ENCODE measurements at places on chromosomes 13 and 19.

DNA sequence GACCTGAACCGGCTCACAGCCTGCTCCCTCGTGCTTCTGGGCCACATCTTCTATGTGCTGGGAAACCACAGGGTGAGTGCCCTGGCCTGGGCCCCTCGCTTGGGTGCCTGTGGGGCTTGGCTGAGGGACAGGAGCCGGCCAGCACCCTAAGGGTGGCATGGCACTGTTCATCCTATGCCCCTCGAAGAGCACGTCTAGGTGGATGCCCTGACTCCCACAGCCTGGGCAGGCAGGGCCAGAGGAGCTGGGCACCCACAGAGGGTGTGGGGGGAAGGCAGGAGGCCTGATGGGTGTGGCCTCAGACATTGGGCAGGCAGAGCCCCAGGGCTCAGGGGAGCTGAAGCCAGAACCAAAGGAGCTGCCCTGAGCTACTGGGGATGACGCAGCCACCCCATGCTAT lies 28.7 kb downstream of the MAU2 start:
- DNase-seq, result no peak

GRCh38 chr13:32179708-32180107 lies 135.5 kb downstream of the ZAR1L start:
- DNase-seq, result no peak

- DNase-seq, result no peak
Measured at GRCh38 chr19:12967907-12968306, 1.5 kb upstream of the DAND5 start.

DNA sequence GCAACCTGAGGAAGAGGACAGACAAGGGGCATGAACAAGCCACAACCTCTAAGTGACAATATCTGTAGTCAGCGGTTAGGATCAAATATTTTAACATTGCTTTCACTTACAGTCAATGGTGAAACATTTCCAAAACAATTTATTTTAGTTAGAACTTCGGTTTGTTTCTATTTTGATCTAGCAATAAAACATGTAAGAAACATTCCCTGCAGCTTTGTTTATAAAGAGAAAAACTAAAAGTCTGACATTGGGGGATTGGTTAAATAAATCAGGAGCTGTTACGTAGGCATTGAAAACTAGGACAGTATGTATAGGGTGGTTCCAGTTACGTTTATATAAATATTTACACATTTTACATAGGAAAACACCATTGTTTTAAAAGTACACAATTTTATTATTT lies 3.4 kb downstream of the URI1 start:
- no peak for DNase-seq

- DNase-seq, result no peak
Measured at GRCh38 chr13:111402441-111402840, 82.0 kb downstream of the TEX29 start.

DNA sequence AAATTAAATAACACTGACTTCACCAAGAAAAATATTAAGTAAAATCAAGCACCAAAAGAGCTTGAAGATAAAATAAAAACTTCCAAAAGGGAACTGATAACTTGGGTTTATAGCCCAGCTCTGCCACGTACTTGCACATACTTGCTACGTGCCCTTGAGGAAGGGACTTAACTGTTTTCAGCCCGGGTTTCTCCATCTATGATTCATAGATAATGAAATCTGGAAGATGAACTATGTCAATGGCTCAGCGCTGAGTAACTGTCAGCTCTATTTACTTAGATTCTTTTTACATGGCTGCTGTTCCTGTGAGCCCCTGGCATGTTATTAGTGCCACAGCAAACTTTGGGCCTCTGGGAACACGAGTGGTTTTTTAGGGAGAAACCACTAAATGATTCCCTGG lies 9.6 kb upstream of the ZC3H13 start:
- DNase-seq, result no peak

GRCh38 chr13:20185366-20186056 lies 7.2 kb downstream of the GJB2 start:
- no peak for DNase-seq

GRCh38 chr19:341386-342127 lies 3.0 kb downstream of the MIER2 start:
- DNase-seq, result no peak

- no peak for DNase-seq
Measured at GRCh38 chr13:92260363-92260762, 861.9 kb downstream of the GPC5 start.

GRCh38 chr19:17245535-17245984 lies at the start of gene NR2F6:
Gene NR2F6 (minus strand): TSS chr19:17245919. CDS start chr19:17245220, 699 bp downstream.
- DNase-seq, result no peak

- no peak for DNase-seq
Measured at GRCh38 chr13:100291624-100292023, 202.7 kb downstream of the PCCA start.

DNA sequence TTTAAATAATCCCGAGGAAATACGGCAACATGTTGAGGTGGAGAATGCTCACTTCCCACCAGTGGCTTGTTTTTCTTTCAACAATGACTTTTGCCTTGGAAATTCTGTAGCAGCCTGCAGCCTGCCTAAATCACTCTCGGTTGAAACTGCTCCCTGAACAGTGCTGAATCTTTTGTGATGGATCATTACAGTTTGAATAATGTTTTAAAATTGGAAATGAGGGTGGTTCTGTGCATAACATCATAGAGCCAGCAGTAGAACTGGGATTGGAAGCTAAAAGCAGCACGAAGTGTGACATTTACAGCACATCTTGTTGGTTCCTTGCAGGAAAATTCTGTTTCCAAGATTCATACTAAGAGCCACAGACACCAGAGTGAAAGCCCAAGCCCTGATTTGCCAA lies 74.1 kb upstream of the GPR12 start:
- DNase-seq, result no peak

DNA sequence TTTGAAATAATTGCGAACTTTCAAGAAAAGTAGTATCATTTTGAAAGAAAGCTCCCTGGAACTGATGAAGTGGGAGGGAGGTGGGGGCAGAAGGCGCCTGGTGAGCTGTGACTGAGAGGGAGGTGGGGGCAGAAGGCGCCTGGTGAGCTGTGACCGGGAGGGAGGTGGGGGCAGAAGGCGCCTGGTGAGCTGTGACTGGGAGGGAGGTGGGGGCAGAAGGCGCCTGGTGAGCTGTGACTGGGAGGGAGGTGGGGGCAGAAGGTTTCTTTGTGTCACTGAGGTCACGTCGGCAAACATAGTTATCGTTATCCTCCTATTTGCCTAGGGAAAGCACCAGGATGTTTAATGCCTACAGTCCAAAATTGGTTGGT lies 24.2 kb downstream of the C2CD4C start:
- no peak for DNase-seq

GRCh38 chr19:937259-937694 lies 11.4 kb downstream of the ARID3A start:
- peak; percentile 54 for DNase-seq

- no peak for DNase-seq
Measured at GRCh38 chr13:51632591-51633362, 48.5 kb downstream of the WDFY2 start.

DNA sequence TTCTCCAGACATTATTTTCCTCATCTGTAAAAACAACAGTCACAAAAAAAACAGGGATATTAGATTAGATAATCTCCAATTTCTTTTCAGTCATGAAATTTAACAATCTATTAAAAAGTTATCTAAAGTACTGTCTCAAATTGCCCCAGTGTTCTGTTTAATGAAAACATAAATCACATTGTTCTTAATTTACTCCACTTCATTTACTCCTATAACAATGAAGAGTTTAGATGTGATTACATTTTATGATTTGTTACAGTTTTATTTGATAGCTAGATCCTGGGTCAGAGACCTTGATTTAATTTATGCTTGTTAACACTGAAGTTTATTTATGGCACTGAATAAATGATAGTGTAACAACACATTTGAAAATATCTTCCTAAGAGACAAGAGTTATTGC lies 230.2 kb upstream of the TRPC4 start:
- DNase-seq, result no peak

DNA sequence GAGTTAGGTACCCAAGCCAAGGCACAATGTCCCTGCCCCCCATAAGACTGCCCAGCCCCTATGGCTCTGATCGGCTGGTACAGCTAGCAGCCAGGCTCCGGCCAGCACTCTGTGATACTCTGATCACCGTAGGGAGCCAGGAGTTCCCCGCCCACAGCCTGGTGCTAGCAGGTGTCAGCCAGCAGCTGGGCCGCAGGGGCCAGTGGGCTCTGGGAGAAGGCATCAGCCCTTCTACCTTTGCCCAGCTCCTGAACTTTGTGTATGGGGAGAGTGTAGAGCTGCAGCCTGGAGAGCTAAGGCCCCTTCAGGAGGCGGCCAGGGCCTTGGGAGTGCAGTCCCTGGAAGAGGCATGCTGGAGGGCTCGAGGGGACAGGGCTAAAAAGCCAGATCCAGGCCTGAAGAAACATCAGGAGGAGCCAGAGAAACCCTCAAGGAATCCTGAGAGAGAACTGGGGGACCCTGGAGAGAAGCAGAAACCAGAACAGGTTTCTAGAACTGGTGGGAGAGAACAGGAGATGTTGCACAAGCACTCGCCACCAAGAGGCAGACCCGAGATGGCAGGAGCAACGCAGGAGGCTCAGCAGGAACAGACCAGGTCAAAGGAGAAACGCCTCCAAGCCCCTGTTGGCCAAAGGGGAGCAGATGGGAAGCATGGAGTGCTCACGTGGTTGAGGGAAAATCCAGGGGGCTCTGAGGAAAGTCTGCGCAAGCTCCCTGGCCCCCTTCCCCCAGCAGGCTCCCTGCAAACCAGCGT lies 3.0 kb upstream of the KMT2B start:
- DNase-seq, result peak; percentile 60

DNA sequence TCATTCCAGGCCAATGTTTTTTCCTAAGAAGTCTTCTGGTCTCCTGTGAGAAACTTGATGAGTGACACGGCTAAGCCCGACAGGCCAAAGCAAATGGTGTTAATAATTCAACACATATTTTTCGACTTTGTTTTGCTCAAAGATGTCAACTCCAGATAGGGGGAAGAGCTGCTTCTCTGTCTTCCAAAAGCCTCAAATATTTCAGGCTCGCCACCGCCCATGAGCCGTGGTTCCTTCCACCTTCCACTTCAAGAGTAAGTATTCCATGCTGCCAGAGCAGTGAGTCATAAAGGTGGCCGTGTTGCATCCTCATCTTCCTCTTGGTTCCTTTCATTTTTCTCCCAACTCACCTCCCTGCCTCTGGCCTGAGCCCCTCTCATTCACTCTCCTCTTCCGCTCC lies 272.6 kb downstream of the EFNB2 start:
- no peak for DNase-seq

DNA sequence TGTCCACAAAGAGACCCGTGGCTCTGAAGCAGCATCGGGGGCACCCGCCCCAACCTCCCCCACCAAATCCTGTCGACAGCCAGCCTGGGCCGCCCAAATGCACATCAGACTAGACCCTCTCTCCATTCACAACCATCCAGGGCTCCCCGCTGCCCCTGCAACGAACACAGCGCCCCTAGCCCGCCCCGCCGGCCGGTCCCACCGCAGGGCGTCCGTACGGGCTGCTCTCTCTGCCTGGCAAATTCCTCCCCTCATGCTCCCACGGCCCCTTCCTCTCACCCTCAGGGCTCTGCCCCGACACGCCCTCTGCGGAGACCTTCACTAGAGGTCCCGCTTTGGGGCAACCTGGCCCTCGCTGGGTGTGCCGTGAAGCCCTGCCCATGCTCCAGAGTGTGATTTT lies 7.1 kb downstream of the TCF3 start:
- no peak for DNase-seq

DNA sequence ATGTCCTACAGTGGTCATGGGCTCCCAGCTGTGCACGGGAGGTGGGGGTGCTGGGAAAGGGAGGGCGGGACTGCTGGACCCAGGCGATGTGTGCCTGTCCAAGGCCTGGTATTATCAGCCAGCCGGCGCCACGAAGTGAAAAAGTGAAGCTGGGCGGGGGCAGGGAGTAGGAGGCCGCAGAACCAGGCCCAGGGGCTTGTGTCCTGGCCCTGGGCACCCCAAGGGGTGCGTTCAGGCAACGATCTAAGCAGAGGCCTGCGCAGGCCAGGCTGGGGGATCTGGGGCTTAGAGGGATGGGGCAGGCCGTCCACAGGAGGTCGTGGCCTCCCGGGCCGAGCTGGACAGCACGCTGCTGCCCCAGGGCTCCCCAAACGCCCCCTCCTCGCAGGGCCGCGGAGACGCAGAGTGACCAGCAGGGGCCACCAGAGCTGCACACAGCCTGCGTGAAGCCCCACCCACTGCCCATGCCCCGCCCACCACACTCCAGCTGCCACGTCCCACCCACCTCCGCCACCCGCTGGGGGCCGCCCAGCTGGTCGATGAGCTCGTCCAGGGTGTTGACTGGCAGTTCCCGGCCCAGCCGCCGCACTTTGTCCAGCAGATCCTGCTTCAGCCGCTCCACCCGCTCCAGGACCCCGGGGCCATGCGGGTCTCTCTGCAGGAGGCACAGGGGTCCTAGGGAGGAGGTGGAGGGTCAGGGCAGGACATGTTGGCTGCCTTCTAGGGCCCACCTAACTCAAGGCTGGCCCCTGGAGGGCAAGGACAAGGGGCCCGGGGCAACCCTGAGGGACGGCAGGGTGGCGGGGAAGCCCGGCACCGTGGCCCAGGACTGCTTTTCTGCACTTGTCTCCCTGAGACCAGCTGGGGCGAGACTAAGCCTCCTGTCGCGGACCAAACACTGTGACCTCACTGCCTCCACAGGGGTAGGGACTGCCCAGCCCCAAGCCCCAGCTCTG lies 9.5 kb downstream of the GPX4 start:
- peak; percentile 92 for DNase-seq

DNA sequence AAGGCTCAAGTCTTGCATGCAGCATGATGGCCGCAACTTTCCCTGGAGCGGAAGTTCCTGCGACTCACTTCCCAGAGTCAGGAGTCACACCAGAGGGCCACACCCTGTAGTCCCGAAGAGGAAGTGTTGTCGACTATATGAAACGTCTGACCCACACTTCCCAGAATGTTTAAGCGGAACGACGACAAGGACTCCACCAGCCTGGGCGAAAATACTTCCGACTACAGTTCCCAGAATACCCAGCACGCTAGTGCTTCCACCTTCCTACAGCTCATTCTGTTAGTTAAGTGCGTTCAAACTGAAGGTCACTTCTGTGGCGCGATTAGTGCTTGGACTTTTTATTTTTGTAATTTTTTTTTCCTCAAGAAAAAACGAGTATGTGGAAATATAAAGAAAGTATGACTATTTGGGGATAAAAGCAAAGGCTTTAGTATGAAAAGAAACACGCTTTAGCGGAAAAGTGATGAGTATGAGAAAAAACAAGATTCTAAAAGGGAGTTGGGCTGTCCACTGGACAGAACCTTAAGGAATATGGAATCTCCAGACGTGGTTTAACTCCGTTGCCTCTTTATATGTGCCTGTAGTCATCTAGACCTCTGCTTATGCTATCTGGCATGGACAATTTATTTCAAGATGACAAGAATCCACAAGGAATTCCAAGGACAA lies 15.5 kb upstream of the ZNF112 start:
- DNase-seq, result no peak

DNA sequence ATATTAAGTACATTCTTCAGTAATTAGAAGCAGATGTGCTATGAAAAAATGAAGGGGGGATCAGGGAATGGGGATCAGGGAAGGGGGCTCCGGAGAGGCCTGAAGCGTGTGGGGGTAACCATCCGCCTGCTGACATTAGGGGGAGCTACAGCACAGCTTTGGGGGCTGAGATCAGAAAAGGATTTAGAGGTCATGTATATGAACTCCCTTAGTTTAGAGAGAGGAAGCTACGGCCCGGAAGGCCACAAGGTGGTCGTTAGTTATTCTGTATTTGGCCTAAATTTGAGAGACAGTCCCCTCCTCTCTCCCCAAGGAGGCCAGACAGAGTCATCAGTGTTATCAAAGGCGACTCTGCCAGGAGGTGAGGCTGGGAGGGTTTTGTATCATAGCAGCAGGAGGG lies 99.0 kb downstream of the TM9SF2 start:
- no peak for DNase-seq

- no peak for DNase-seq
Measured at GRCh38 chr13:92103689-92104153, 705.3 kb downstream of the GPC5 start.

GRCh38 chr19:21321134-21321533 lies 8.1 kb downstream of the ZNF708 start:
- DNase-seq, result peak; percentile 11

Measured in stimulated activated CD4-positive, alpha-beta T cell treated with anti-CD3 and anti-CD28 coated beads, Interleukin-15, amount 100 ng/mL, for 24 hours (primary cell).